ENCODE measurements at places on chromosomes 1 and 21.
A peak's percentile ranks its signal among the peaks of the same experiment; 100 is the strongest.

GRCh38 chr1:96764469-96764868, 42.9 kb downstream of the PTBP2 start:
- DNase-seq: no peak

DNA sequence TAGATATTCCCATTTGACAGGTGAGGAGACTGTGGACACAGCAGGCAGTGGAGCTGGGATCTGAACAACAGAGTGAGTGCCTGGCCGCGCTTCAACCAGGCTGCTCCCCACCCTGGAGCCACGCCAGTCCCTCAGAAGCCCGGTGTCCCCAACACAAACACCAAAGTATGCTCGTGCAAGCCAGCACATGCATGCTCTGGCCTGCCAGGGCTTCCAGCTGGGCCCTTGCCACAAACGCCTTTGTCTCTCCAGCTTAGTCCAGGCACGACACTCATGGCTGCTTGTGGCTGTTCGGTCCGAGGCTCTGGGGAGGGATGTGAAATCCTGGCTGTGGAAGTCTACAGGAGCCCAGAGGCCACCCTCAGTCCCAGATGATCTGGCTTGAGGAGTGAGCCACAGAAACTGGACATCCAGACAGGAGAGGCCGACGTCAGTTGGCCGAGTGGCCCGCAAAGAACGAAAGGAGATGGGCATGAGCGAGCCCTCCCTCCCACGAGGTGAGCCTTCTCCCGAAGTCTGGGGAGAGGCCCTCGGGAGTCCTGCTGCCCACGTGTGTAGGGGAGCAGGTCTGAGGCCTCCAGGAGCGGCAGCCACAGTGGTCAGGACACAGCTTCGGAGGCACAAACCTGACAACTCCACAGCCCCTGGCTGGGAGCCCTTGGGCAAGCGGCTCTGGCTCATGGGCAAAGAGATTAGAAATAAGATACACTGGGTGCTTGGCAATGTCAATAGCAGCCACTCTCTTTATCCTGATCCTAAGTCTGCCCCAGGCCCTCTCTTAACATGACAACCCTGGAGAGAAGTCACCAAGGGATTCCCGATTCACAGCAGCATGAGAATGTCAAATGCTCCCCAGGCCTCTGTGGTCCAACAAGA, 117.1 kb upstream of the IFFO2 start:
- no peak for DNase-seq

GRCh38 chr1:41658431-41659158, 174.1 kb upstream of the EDN2 start:
- no peak for DNase-seq

DNA sequence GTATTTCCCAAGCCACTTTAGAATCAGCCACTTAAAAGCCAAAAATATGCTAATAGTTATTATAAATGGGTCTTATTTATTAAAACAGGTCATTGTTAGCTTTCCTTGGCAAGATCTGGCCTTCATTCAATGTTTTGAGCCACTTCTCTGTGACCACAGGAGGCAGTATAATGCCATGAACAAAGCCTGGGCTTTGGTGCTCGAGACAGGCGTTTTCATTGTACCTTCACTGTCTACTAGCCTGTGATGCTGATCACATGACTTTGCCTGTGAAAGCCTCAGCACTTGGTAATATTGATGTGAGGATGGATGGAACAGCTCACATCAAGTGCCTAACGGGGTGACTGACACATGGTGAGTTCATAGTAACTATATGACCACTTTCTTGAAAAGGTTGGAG, 217.0 kb downstream of the RWDD3 start:
- no peak for DNase-seq

- DNase-seq: peak; percentile 35
Measured at GRCh38 chr1:247357781-247358211, 26.1 kb upstream of the ZNF496 start.

DNA sequence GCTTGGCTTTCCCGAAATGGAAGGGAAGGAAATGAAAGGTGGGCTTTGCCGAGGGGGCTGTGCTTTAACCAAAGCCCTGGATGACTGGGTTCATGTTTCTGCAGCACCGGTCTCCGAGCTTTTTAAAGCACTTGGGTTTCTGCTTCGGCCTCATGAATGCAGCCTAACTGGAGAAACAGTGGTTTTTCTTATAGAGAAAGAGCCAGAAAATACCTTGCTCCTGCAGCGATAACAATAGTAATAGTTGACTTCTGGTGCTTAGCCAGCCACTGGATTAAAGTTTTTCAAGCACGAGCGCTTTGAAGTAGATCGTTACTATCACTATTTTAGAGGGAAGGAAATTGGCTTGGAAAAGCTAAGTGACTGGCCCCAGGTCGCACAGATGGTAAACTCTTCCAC, 500 bp upstream of the DOCK7 start:
- no peak for DNase-seq

GRCh38 chr1:30756206-30756544, 1.4 kb downstream of the LAPTM5 start:
- no peak for DNase-seq

GRCh38 chr1:109298666-109299557, 7.9 kb downstream of the MYBPHL start:
- peak; percentile 73 for DNase-seq

DNA sequence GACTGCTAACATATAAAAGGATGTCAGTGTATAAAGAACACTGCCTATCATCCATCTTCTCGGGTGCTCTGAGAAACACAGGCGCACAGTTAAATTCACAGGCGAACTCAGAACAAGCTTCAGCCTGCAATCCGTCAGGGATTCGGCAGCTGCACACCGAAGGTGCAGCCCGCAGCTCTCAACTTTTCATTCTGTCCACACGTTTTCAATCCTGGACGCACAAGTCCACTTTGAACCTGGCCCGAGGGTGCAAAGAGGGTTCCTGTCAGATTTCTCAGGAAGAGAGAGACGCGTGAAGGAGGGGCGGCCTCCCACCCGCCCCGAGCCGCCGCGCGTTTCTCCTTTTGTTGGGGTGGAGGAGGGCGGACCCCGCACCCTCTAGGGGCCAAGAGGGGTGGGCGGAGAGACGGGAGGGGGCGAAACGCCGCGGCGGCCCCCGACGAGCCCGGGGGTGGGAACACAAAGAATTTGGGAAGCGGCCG, 724 bp downstream of the DOCK7 start:
- DNase-seq: peak; percentile 32

DNA sequence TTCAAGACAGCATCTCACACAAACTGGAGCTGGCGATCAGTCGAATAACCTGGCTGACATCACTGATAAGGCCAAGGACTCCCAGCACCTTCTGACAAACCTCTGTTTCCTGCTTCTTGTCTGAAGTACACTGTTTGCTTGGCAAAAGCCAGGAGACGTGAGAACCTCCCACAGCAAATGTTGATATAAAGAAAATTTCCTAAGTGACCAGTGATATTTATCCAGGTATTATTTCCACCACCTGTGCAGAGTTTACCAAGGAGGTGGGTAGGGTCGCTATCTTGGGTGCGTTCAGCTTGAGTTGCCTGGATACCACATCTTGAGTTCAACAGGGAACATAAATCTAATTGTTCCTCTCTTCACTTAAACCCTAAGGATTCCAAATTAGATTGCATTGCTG, 72.9 kb downstream of the SETD4 start:
- DNase-seq: no peak

GRCh38 chr1:181514298-181515290, 31.3 kb downstream of the CACNA1E start:
- no peak for DNase-seq

- no peak for DNase-seq
Measured at GRCh38 chr1:75722966-75723365, 1.5 kb upstream of the ACADM start.

DNA sequence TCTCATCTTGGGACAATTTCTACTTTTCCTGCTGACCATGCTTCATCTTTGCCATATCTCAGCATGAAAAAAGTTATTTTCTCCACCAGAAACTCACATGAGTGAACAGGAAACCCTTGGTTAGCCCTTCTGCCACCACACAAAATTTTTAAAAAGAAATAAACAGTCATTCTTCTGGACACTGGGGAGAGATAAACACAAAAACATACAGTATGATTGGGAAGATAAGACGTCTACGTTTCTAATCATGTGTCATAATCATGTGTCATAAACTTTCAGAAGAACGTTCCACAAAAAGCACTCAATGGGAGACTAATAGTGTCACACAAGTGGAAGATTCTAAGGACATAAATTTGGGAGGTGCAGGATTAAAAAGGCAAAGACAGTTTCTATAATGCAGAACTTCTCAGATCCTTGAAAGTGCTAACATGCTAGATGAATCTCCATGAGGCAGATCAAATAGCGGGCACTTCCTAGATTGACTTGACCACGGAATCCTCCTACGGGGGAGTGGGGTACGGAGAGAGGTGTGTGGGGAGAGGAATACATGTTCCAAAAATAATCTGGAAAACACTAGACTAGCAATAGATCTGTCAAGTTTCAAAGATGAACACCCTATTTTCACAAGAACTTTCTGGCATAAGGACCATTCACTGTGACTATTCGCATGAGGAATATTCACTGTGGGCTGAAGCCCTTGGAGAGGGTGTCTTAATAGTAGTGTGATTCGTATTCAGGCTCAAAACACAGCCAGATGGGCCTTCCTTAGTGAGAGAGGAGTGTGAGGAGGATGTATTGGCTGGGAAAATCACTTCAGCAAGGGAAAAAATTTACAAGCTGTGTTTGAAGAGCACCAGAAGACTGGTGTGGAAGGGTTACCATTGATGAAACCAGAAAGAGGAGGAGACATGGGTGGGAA, 206.7 kb downstream of the SETD4 start:
- DNase-seq: no peak

- DNase-seq: no peak
Measured at GRCh38 chr1:10514490-10515235, 39.9 kb downstream of the PEX14 start.

DNA sequence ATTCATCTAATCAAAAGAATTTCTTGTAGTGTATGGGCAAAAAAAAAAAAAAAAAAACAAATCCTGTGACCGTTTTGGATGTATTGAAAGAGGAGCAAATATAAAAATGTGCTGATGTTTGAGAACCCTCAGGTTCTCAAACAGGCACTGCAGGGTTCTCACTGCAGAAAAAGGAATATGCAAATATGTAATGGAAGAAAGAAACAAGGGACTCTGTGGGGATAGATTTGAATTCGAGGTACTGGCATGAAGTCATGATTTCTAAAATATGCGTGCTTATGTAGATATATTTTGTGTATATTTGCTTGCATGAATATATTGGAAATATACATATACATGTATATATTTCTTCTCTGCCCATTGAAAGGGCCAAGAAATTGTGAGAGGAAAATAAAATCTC, 365.0 kb upstream of the RUNX1 start:
- no peak for DNase-seq
